Fibroblast of pulmonary artery (primary cell): ENCODE measurements at places on chromosomes 5 and 9.

DNA sequence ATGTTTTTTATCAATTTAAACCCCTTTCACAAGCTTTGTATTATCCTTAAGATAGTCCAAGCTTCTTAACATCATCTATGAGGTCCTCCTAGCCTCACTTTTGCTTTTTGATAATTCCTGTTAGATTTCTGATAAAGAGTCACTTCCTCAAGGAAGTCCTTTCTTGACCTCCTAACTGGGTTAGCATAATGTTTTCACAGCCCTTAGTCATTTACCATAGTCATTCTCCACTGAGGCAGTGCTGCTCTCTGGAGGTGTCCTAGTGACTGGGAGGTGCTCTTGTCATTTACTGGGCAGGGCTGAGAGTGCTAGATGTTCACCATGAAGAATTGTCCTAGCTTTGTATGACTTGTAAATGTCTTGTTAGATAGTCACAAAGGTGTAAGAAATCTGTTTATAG is 26.4 kb downstream of the TNPO1 start:
- DNase-seq, result no peak

DNA sequence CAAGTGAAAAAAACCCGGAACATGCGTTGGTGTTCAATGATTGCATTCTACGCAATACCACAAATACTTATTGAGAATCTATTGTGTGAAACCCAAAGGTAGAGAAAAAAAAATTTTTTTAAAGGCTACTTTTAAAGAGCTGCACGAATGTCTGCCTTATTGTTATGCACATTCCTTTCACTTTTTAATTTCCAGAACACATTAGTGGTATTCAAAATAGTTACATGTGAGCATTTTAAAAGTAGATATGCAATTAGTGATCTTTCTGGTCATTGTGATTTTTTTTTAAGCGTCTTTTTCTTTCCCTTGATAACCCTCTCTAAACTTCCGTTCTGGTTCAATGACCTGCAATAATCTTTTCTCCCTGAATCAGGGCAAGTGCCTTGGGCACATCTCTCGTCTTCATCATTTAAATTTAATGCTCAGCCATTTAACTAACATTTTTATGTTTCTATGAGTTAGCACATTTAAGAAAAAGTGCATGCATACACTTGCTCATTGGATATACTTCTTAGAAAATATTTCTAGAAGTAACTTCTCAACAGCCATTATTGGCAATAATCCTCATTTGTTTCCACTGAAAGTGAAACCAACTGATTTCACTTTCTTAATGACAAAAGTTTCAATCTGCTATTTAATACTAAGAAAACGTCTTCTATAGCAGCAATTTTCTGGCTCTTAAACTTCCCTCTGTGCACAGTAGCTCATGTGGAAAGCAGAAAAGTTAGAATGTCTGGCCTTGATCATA is 80.3 kb downstream of the CDH6 start:
- no peak for DNase-seq

DNA sequence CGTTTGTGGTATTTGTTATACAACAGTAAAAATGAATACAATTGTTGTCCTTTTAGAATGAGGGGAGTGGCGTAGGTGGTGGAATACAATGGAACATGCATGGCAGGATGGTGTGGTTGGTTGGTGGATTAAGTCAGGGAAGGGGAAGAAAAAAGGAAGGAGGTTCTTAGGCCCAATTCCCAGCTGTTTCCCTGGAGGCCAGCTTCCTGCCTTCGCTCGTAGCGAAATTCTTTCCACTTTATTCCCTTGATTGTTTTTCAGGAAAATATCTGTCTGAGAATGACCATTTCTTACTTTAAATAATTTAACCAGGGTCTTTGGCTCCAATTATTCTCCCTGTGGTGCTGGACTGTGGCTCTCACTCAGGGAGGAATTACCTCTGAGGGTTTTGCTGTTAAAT is 24.1 kb upstream of the DMAC1 start:
- no peak for DNase-seq

GRCh38 chr5:169164481-169164925 is 136.4 kb downstream of the SLIT3 start:
- peak; percentile 69 for DNase-seq

- DNase-seq, result peak; percentile 73
Measured at GRCh38 chr9:107367727-107368502, 84.8 kb downstream of the RAD23B start.

DNA sequence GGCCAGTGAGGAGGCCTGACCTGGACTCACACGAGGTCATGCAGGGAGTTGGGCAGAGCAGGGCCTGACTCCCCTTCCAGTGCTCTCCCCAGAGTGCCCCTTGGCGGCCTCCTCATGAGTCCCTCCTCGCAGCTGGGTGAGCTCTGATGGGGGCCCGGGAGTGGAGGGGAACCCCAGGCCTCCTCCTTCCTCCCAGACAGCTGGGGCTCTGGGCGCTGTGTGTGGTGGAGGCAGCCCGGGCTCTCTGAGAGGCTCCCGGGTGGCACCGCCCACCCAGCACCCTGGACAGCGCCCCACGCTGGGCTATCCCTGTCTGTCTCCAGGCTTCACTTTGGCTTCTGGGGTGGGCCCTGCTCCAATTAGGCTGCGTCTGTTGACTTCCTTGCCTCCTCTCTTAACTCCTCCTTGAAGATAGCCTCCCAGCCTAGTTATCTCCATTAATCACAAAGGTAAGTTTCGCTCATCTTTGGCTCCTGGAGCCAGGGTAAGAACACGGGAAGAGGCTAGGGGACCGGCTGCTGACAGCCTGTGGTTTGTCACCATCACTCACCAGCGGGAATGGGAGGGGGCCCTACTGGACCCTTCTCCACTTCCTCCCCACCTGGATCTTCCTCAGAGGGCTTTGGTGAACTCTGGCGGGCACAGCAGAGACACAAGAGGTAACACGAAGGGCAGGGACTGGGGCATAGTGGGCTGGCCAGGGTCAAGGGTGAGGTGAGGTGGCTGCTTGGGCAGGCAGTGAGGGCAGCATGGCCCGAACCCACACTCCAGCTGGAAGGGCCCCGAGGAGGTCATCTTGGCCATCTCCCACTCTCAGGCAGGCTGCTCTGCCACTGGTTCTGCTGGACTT is 13.1 kb downstream of the PSD2 start:
- peak; percentile 49 for DNase-seq

- DNase-seq, result no peak
Measured at GRCh38 chr9:88587885-88588649, 53.1 kb downstream of the NXNL2 start.

DNA sequence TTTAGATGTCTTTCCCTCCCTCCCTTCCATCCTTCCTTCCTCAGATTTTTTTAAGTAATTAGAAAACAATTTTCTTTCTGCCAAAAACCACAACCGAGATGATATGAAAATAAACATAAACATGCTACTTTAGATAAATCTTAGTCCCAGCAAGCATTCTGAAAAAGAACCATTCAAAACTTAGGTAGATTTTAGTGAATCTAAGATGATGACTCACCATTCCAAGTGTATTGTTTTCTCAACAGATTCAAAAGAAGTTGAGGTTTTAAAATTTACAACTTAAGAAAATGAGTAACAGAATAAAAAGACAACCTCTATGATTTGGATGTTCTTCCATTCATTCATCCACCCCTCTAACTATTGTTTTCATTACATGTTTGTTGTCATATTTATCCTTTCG is 465.1 kb downstream of the PDE4D start:
- no peak for DNase-seq

- DNase-seq, result peak; percentile 38
Measured at GRCh38 chr5:125455041-125455440, 708.6 kb upstream of the ZNF608 start.

GRCh38 chr5:122304471-122305215 is 7.4 kb upstream of the SNCAIP start:
- no peak for DNase-seq

GRCh38 chr5:116569999-116570398 is 4.6 kb downstream of the SEMA6A start:
- no peak for DNase-seq

DNA sequence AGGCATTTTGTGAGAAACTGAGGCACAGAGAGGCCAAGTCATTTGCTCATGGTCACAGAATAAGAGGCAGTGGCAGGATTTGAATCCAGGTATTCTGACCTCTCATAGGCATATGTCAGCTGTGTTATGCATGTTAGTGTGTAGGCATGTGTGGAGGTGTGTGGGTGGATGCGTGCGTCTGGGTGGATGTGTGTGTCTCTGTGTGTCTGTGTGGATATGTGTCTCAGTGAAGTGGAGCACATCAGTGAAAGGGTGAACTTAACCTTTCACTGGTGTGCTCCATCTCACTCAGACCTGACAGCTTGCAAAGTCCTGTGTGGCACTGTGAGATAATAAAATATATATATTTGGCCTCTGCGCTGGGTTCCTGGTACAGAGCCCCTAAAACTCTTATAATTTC is 32.0 kb upstream of the SMU1 start:
- no peak for DNase-seq

GRCh38 chr5:68148096-68148495 is 67.5 kb upstream of the PIK3R1 start:
- no peak for DNase-seq

DNA sequence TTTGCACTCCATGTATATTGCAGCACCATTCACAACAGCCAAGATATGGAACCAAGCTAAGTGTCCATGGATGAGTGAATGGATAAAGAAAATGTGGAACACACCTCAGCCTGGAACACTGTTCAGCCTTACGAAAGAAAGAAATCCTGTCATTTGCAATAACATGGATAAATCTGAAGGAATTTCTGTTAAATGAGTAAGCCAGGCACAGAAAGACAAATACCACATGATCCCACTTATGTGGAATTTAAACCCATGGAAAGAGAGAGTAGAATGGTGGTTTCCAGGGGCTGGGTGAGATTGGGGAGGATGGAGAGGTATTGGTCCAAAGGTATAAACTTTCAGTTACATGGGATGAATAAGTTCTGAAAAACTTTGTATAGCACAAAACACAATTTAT is 228.9 kb upstream of the CD180 start:
- DNase-seq, result no peak

- DNase-seq, result peak; percentile 38
Measured at GRCh38 chr5:180873615-180874520, 12.8 kb upstream of the ZFP62 start.

DNA sequence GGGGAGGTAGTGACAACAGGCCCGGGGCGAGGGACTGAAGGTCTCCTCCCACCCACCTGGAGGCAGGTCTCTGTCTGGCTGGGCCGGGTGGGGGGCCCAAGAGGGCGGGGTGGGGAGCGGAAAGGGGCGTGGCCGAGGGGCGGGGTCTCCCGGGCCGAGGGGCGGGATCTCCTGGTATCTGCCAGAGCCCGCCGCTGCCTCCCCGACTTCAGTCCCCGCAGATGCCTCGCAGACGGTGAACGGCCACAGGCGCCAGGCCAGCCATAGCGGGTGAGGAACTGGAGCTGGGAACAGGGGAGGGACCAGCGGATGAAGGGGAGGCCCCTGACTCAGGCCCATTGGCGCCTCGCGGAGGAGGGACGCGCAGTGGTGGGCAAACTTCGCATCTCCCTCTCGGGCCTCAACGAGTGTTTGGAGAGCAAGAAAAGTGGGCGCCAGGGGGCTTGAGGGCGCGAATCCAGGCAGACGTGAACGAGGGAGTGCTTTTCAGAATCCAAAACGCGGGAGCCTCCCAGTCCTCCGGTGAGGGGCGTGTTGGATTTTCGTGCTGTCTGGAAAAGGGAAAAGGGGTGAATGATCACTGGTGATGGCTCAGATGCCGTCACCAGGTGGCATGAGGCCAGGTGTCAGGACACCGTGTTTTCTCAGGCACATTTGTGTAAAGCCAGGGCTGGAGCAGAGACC is at the start of gene ADGRD2:
Gene ADGRD2 (plus strand): TSS at position 211 of the 684 bp plus-strand sequence. CDS start 1,216 bp downstream, outside the sequence.
- peak; percentile 9 for DNase-seq
